AG08396 (cell line): ENCODE measurements at places on chromosomes 2 and 18.

- peak; percentile 1 for DNase-seq
These were observed 7.4 kb downstream of the CYB5A start for GRCh38 chr18:74284191-74284979.

DNA sequence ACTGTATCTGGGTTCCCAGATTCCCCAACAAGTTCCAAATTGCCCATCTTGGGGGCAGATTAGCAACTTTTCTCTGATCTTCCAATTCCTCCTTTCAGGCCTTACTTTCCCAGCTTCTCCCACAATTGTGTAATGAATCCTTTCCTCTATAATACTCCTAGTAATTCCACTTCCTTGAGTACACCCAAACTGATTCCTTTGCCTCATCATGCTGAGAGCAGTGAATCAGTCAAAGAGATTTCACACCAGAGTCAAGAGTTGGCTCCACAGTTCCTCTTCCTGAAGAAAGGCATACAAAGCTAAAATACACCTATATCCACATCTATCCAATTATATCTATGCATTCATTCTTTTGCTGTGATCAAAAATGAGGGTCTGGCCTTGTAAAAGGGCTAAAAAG lies 28.6 kb upstream of the DAPL1 start:
- no peak for DNase-seq

DNA sequence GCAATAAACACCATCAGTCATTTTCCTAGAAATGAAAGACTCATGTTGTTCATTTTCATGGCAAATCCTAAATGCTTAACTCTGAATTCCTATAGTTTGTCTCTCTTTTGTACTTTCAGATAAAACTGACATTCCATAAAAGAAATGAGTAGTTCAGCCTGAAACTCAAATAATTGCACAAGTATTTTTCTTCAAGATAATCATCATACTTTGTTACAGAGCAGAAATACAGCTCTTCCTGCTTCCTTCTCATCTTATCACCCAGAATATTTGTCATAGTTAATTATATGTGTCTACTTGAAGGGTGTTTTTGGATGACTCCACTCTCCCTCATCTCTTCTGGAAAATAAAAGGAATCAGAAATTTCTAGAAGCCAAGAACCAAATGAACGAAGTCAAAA lies 141.1 kb downstream of the HNMT start:
- DNase-seq, result no peak

GRCh38 chr18:26803643-26804042 lies 61.9 kb downstream of the AQP4 start:
- no peak for DNase-seq

GRCh38 chr2:20050646-20051531 lies 539 bp downstream of the LAPTM4A start:
- DNase-seq, result peak; percentile 38

DNA sequence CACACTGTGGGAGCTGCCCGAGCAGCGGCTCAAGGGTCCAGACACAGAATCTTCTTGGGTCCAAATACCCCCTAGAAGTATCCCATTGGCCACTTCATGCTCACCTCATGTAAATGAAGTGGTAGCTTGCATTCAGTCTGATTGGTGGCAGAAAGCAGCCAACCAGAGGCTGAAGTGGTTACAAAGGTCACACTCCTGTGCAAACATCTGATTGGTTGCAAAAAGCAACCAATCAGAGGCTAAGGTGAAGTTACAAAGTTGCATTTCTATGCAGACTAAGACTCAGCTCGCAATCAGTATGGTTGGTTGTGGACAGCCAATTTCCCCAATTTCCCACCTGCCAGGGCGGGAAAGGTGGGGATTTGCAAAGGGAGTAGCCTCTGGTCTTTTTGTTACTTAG lies 94.3 kb downstream of the DGKD start:
- DNase-seq, result no peak

DNA sequence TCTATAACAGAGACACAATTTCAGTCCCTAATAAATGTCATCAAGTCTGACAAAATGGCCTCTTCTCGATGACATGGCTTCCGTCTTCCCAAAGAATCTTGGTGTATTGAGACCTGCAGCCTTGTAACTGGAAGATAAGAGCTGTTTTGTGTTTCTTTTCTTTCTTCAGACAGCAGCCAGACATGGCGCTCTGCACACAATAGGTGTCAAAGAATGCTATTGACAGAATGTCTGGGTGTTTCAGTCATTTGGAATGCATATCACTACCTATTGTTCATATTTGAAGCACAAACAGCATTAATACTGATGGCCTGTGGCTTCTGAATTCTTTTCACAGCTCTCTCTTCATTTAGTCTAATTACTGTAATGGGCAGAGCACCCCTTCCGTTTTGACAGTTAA lies 344.8 kb downstream of the RPRM start:
- no peak for DNase-seq

- no peak for DNase-seq
These were observed 55.4 kb downstream of the FASTKD2 start for GRCh38 chr2:206820807-206821206.
